ENCODE measurements at places on chromosomes 1 and 21. TPM values are rescaled to one million over a fixed set of nuclear protein-coding genes. Genes with fewer than 3 reads are reported as not detected.

SV2A gene
- 0.09 TPM for total RNA-seq

AUNIP gene
- total RNA-seq = 8.5 TPM

DMRTA2 gene
- total RNA-seq = 0.13 TPM

LYPD8 gene
- 0.20 TPM for total RNA-seq

TEDDM1 gene
- not detected for total RNA-seq

AVPR1B gene
- not detected for total RNA-seq

ADORA1 gene
- 0.90 TPM for total RNA-seq

HSD3B1 gene
- not detected for total RNA-seq

C8A gene
- total RNA-seq = not detected

GBP6 gene
- not detected for total RNA-seq

MPL gene
- total RNA-seq = 0.22 TPM

ETV3L gene
- not detected for total RNA-seq
